ENCODE measurements at places on chromosomes 2 and 18.

DNA sequence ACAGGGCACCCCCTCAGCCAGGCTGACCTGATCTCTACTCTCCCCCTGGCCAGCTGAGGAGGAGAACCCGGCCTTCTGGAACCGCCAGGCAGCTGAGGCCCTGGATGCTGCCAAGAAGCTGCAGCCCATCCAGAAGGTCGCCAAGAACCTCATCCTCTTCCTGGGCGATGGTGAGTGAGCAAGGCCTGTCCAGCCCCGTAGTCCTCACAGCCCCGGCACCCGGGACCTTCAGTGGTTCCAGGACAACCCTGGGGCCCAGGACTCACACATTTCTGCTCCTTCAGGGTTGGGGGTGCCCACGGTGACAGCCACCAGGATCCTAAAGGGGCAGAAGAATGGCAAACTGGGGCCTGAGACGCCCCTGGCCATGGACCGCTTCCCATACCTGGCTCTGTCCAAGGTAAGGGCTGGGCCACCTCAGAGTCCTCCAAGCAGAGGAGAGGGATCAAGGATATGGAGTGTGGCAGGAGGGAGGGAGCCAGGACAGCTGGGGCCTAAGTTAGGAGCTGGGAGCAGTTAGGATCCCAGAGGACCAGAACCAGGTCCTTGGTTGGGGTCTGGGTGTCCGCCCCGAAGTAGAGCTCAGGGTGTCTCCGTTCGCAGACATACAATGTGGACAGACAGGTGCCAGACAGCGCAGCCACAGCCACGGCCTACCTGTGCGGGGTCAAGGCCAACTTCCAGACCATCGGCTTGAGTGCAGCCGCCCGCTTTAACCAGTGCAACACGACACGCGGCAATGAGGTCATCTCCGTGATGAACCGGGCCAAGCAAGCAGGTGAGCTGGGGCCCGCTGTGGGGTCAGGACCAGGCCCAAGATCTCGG, 555 bp downstream of the ALPI start:
- no peak for DNase-seq

DNA sequence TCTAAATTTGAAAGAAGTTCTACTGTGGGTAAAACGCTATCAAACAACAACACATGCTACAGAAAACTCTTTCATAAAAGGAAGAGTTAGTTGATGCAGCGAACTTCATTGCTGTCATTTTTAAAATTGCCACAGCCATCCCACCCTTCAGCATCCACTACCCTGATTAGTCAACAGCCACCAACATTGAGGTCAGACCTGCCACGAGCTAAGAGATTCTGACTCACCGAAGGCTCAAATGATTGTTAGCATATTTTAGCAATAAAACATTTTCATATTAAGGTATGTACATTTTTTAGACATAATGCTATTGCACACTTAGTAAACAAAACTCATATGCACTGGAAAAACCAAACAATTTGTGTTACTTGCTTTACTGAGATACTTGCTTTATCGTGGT, 347.1 kb downstream of the CLIP4 start:
- peak; percentile 9 for DNase-seq

DNA sequence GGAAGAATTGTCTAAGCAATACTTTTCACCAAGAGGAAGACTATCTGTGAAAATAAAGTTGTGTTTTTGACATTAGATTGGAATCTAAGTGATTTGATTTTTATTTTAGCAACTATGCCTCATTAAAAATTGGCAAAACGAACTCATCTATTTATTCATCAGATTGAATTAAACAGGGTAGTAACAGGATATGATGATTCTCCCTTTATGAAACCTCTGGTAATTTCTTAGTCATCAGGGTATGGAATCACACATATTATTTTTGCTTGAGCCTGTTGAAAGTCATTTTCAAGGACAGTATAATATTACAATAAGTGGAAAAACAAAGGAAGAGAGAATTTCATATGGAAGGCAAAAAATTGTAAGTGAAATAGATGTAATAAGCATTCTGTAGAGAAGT, 22.0 kb downstream of the ZNF804A start:
- no peak for DNase-seq

- no peak for DNase-seq
Measured at GRCh38 chr18:74905247-74905646, 303.7 kb downstream of the PTGR3 start.

GRCh38 chr2:61504949-61505348, 33.2 kb downstream of the XPO1 start:
- no peak for DNase-seq

DNA sequence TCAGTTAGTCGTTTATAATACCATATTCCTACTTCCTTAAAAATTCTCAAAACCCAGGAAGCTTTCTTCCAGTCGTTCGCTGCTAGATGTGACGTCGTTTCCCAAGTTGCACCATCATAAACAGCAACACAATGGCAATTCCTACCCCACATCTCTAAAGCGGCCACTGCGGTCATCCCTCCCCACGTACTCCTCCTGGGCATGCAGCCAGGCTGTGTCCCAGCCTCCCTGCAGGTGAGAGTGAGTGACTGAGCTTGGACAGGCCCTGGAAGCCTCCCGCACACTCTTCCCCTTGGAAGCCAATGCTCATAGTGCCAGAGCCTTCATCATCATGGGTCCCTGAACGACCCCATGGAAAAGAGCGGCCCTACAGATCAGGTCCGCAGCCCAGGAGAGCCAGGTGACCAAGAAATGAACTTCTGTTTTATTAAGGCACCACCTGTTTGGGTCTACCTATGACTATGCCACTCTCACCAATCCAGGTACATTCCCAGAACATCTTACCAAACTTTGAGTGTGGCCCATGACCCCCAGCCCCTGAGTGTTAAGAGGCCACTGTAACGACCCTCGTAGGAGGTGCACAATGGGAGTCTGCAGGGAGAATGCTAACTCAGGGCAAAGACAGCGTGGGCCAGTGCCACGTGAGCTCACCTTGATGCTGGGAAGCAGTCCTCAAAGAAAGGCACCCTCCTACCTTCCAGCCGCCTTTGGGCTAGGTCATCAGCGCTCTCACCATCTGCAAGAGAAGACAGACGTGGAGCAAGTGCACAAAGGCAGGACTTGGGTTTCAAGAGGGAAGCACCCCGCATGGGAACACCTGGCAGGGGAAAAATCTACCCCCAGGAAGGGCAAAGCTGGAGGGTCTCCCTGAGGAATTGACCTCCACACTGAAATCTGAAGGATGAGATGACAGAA, 74.7 kb upstream of the RAB6C start:
- no peak for DNase-seq

GRCh38 chr18:33232318-33232626, 208.2 kb downstream of the CCDC178 start:
- no peak for DNase-seq

DNA sequence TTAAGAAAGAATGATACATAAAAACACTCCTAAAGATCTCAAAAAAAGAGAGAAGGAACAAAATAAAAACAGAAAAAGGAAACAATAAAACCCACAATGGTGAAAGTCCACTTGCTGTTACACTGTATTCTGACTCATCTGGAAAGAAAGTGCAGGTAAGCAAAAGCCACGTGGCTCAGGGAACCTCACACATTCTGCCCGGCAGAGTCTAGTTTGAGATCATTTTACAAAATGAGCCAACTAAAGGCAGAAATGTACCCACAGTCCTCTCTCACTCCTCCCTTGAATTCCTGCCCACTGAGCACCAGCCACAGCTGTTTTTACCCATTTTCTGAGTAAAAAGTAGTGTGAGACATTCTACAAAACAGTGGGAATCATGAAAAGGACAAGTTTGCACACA, 10.0 kb downstream of the KCNH7 start:
- no peak for DNase-seq

DNA sequence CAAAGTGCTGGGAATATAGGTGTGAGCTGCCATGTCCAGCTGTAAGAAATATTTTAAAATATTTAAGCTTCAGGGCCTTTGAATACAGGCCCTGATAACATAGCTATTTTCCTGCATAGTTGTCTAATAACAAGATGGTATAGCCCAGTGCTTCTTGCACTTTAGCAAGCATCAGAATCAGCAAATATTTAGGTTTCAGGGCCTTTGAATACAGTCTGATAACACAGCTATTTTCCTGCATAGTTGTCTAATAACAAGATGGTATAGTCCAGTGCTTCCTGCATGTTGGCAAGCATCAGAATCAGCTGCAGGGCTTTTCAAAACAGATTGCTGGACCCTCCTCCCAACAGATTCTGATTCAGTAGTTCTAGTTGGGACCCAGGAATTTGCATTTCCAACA, 5.6 kb downstream of the GEMIN6 start:
- no peak for DNase-seq

DNA sequence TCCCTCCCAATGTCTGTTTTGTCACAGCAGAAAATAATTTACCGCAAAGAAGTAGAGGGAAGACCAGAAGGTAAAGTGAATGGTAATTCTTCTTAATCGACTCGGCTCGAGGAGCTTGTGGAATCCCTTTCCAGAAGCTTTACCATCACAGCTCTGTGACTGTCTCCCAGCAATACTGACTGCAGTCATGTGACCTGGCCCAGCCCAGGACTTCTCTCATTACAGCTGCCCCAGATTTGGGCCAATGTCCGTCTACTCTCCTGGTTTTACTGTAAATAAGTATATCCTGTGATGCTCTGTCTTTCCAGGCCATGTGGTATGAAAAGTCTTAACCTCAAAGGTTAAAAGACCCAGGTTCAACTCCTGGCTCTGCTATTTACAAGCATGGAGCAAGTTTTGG, 18.9 kb upstream of the ELOA2 start:
- DNase-seq: no peak

DNA sequence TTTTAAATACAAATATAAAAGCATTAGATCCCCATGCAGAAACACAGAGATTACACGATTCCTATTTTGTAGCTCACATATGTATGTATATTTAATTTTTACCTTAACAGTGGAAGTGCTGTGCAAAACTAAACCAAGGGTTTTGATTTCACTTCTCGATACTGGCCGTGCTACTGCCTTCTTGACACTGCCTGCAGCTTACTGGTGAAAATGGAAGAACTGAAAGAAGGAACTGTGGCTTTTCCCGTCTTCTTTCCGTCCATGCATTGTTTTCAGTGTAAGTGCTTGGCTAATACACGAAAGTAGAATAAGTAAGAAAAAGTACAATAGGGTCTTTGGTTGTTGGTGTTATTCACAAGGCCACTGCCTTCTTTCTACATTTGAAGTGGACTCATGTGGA, 129.5 kb downstream of the NDUFA10 start:
- DNase-seq: no peak

DNA sequence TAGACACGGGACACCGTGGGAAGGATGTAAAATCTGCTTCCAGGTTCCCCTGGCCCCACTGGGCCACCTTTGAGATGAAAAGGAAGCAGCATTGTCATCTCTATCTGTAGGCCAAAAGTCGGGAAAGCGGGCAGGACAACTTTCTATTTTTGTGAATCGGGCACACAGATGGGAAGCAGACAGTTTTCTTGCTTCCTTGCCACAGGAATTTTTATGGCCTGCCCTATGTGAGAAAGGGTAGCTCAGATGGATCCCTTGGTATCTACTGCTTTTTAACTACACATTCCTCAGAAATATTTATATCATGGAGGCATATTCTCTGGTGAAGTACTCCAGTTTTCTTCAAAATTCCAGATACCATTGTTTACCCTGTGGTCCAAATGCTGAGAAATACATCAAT, 735.5 kb downstream of the CBLN2 start:
- DNase-seq: no peak

- DNase-seq: no peak
Measured at GRCh38 chr2:168639018-168639417, 163.4 kb upstream of the NOSTRIN start.

DNA sequence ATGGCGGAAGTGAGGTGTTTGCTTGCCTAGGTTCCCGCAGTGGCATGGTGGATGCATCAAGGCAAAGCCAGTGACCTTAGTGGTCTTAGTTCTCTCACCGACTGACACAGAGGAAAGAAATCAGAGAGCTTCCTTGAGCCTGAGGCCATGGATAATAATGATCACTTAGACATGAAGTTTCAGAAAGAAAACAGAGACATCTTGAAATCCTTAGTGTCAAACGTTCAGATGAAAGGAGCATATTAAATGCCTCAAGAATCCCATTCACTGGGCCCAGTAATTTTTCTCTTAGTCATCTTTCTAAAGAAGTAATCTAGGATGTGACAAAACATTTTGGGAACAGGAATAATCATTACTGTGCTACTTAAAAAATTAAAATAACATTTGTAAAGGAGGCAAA, 35.2 kb downstream of the COPS8 start:
- DNase-seq: no peak

DNA sequence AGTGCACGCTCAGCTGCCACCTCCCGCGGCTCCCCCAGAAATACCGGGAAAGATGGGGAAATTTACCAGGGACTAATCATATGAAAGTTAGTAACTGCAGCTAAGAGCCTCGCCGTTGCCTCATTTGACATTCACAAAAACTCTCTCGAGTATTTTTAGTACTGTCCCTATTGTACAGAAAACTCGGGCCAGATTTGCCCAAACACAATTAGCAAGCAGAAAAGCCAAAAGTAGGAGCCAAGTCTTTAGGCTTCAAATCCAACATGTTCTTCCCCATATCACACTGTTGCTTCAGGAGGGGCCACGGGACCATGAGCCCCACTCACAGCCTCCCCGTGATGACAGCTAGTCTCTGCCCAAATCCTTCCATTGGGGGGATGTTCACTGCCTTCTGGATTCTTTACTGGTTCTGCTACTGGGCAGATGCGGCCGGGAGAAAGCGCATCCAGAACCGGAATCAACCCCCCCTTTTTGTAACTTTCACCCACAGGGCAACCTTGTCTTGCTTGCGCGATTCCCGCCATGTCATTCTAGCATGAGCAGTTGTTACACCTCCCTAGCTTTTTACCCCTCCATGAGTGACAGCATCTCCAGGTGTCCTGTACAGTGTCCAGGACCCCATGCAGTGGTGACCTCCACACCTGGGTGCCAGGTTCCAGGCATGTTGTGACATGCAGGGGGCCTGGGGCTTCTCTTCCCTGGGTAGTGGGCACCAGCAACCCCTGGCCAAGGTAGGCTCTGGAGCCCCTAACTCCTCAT, 35.2 kb downstream of the CENPO start:
- no peak for DNase-seq

- DNase-seq: peak; percentile 13
Measured at GRCh38 chr2:132943829-132944228, 273.8 kb upstream of the LYPD1 start.

DNA sequence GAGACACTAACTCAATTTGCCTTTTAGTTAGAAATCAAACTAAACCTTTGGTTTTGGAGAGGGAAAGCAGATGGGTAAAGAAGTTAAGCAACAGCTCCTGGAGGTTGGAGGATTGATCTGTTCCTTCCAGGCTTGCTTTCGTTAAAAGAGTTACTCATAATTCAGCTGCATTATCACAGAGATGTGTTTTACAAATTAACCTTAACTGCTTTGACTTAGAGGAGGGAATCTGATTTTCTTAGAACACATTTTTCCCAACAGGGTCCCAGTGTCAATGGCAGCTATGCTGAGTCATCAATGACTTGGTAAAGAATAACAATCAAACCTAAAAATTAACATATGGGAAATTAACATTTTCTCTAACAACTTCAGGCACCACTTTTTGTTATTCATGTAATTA, 113.4 kb downstream of the COPS8 start:
- no peak for DNase-seq

All from stromal cell of bone marrow (primary cell).